ENCODE measurements at places on chromosomes 4 and X. TPM values are rescaled to one million over a fixed set of nuclear protein-coding genes. Genes with fewer than 3 reads are reported as not detected.

Gene NXF2B
- not detected for total RNA-seq

Gene KIAA1210
- total RNA-seq: not detected

Gene HEPH
- not detected for total RNA-seq

Gene SHROOM2
- total RNA-seq: not detected

Gene INTS6L
- 19.4 TPM for total RNA-seq

Gene CA5B
- total RNA-seq: 8.8 TPM

Gene CENPVL3
- total RNA-seq: 0.22 TPM

Gene FGF13
- total RNA-seq: not detected

Gene MAGED2
- total RNA-seq: 45.6 TPM

Gene ADH1C
- total RNA-seq: not detected

Gene LUZP4
- not detected for total RNA-seq

DNA sequence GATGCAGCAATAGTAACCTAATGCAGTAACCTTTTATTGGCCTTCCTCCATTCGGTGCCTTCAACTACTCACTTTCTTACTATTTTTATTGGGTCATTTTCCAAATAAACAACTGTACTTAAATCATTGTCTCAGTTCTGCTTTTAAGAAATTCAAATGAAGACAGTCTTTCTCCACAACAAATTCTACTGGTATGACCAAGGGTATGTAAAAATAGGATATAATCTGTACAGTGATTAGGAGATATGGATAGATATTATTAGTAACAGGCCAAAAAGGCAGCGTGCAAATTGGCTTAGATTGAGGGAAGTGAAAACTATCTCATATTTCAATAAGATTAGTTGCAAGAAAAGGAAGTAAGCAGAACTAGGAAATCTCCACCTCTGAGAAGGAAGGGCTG, 177.4 kb upstream of the PPP1R2C start:
- DNase-seq: no peak

DNA sequence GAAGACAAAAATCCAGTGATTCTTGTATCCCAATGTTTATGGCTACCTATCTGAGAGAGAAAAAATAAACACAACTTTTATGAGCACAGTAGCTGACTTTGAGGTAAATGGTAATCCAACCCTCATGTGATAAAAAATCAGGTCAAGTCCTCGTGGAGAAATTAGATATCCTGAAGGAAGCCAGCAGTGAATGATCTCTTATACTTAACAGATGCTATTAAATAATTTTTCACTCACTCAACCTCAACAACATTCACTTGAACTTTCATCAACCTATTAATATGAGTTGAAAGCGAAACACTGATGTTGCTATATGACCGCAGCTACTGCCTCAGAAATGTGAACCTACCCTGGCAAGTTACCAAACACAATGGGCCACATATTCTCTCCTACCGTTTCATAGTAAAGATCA, 105.4 kb downstream of the GPC3 start:
- DNase-seq: no peak

- DNase-seq: no peak
Observed at GRCh38 chr4:184459413-184459812, 14.9 kb downstream of the IRF2 start.

- DNase-seq: no peak
Observed at GRCh38 chr4:159240046-159240445, 137.2 kb downstream of the RAPGEF2 start.

GRCh38 chr4:52172166-52172565, 121.1 kb downstream of the SPATA18 start:
- no peak for DNase-seq

- DNase-seq: no peak
Observed at GRCh38 chr4:46922205-46922604, 13.2 kb upstream of the COX7B2 start.

- peak; percentile 47 for DNase-seq
Observed at GRCh38 chr4:74932832-74933561, at the start of gene PARM1. Gene PARM1, plus strand, starts transcription at chr4:74933116. Its CDS starts 212 bp downstream, at chr4:74933328.

DNA sequence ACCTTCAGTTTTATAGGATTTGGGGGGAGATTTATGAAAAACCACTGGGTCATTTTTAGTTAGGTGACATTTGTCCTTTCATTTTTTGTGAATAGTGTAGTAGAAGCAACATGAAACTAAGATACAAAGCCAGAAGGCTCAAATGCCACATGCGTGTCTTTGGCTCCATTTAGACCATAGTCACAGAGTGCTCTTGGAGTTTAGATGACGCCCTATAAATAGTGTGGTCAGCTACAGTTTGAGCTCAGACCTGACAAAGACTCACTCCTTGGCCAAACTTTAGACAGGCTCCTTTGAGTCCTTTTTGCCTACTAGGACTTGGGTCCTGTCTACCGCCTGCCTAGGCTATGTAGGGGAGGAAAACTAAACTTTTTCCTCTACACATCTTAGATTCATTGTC, 16.8 kb upstream of the PAGE1 start:
- DNase-seq: no peak

DNA sequence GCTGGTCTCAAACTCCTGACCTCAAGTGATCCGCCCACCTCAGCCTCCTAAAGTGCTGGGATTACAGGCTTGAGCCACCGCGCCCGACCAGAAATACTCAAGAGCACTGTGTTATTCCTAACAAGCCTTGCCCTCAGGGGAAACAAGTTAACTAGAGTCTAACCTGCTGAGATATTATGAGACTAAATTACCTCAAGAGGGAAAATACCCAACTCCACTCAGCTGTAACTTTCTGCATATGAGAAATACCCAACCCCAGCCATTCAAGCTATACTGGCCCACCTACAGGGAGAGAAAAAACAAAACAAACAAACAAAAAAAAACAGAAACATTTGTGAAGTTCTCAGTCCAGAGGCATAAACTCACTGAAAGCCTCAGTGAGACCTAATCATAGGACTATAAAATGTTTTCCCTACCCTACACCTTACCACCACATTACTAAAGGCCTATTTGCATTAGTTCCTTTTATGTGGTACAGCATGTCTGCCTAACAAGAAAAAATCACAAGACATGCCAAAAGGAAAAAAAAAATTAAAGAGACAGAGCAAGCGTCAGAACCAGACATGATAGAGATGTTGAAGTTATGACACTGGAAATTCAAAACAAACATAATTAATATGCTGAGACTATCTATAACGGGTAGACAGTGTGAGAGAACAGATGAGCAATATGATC, 876.0 kb downstream of the FSTL5 start:
- no peak for DNase-seq

DNA sequence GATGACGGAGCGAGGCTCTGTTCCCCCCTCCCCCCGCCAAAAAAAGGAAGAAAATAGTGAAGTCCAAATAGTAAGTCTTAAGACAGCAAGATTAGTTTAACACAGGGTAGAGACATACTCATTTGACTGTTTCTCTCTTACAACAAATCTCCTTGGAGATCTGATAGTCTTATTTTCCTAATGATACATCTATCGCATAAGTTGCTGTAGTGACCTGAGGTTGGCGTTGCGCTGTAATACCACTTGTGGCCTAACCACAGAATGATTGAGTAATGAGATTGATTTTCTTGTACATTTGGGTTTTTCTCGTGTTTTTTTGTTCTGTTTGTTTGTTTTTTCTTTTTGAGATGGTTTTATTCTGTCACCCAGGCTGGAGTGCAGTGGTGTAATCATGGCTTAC, 27.2 kb downstream of the OCIAD1 start:
- DNase-seq: no peak

- no peak for DNase-seq
Observed at GRCh38 chrX:118348186-118348810, 2.4 kb downstream of the WDR44 start.

- DNase-seq: no peak
Observed at GRCh38 chr4:79042079-79042674, 102.9 kb upstream of the PAQR3 start.

- no peak for DNase-seq
Observed at GRCh38 chr4:165299399-165300060, 27.9 kb upstream of the MSMO1 start.

DNA sequence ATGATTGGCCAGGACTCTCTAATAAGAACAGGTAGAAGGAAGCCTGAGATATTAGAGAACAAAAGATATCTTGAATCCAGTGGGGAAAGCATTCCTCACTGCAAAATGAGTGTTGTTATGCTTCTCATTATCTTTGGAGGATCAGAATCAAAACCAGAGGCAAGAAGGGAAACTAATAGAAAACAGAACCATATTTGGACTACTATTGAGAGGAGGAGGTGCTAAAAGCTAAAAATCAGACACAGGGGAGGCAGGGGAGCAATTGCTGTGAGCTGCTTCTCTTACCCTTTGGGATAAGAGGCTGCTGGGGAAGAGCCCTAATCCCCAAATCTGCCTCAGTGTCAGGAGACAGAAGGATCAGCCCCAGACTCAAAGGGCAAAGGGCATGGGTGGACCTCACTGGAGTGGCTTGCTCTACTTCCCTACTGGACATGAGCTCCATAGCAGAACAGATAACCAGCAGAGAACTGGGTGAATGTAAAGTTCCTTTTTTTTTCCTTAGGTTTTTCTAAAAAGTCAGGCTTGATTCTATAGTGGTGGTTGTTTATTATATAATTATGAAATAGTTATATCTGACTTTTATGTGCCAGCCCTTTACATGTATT, 60.1 kb downstream of the SEPTIN11 start:
- DNase-seq: no peak

GRCh38 chr4:42656679-42656943, 294 bp downstream of the ATP8A1 start:
- DNase-seq: no peak

GRCh38 chr4:124389591-124389990, 322.9 kb downstream of the ANKRD50 start:
- DNase-seq: no peak

GRCh38 chr4:121764702-121765367, at the start of gene SMIM43:
Gene SMIM43, minus strand, starts transcription at chr4:121765164. Its CDS starts 59 bp downstream, at chr4:121765105.
- no peak for DNase-seq

GRCh38 chrX:19883878-19884277, 3.5 kb downstream of the SH3KBP1 start:
- peak; percentile 51 for DNase-seq

DNA sequence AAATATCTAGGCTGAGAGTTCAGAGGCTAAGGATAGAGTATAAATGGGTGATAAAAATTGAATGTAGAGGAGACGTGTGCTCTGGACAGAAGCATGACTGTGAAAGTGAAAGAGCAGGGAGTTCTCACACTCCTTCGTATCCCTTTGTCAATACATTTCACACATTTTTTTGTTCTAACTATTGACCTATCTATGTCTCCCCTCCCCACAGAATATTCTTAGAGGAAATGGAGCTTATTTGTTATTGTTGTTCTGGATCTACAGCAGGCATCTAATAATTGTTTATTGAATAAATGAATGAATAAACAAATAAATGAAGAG, 57.6 kb downstream of the ENPEP start:
- no peak for DNase-seq

DNA sequence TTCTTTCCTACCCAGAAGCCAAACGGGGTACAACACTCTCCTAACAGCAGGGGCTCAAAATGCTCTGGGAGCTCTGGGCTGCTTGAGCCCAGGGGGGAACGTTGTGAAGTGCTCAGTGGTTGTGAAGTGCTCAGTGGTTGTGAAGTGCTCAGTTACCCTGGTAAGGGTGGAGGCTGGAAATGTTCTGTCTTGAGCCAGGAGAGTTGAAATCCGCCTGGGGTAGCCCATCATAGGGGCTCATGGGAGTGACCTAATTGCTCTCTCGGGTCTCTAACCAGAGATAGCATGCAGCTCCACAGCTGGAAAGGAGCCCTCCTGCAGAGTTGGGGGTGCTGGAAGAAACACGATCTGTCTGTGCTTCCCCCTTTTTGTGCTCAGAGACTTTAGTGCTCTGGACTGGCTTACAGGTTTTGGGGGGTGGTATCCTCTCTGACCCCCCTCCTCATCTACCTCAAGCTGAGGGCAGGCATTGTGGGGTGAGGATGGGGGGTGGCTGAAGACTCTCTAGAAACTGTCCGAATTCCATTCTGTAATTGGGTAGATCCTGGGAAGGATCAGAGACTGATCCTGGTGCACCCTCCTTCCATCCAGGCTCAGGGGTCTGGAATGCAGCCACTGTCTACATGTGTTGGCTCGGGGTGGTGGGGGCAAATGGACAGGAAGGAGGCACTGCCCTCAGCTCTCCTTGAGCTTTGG, 2.7 kb downstream of the EFNB1 start:
- DNase-seq: no peak

DNA sequence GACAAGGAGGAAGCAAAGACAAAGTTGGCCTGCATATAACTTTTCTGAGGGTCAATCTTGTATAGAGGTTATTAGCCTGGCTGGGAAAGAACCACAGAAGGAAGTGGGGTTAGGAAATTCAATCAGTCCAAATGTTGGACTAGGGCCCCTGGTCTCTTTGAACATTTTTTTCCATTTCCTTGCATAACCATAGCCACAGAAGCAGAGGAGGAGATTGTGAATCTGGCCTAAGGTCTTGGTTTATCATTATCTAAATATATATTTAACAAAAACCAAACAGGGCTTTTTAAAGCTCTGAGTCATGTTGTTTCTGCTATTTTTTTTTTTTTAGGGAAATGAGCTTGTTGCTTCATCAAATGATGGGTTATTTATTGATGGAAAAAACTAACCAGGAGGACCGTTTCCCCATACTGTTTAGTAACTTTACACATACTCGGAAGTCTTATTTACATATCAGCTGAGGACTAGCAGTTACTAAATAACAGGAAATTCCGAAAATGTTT, 97.7 kb upstream of the ACSL4 start:
- DNase-seq: no peak
